HFFc6 (cell line): ENCODE measurements at places on chromosomes 6 and 20.

DNA sequence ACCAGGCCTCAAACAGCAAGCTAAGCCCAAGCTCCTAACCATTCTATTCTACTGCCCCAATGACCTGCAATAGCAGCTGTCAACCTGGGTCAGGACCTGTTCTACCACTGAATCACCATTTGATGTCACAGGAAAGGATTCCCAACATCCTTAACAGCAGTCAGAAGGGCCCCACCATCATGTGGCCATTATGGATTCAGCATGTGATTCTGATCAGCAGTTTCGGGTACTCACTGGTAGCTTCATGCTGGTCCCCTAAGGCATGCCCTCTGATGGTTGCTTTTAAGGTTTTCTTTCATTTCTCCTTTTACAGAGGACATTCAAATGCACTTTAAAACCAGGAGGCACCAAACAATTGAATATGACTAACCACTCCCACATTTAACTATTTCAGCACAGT is 37.3 kb upstream of the MAP7 start:
- no peak for DNase-seq
- peak overlapping the region; percentile 93 for H3K27ac ChIP-seq
- H3K27me3 ChIP-seq: no peaks in the 10 kb centered on the region
- no peak overlapping the region for H3K4me3 ChIP-seq
- H3K36me3 ChIP-seq: peaks cover 52% of the 10 kb centered on the region
- peaks cover 57% of the 10 kb centered on the region for H3K4me1 ChIP-seq

- no peaks in the 10 kb centered on the region for H3K4me1 ChIP-seq
- DNase-seq: peak; percentile 24
- H3K27me3 ChIP-seq: peaks cover 6% of the 10 kb centered on the region
- H3K4me3 ChIP-seq: no peak overlapping the region
Observed at GRCh38 chr6:85015396-85015990, 251.1 kb upstream of the TBX18 start.

- no peaks in the 10 kb centered on the region; the same call in 1 of the 2 replicates for H3K36me3 ChIP-seq
- no peak overlapping the region for H3K4me3 ChIP-seq
- H3K4me1 ChIP-seq: no peaks in the 10 kb centered on the region
- H3K27me3 ChIP-seq: no peaks in the 10 kb centered on the region; the same call in 1 of the 2 replicates
- H3K27ac ChIP-seq: no peak overlapping the region
Observed at GRCh38 chr6:94734751-94735150, 842.6 kb upstream of the MANEA start.

DNA sequence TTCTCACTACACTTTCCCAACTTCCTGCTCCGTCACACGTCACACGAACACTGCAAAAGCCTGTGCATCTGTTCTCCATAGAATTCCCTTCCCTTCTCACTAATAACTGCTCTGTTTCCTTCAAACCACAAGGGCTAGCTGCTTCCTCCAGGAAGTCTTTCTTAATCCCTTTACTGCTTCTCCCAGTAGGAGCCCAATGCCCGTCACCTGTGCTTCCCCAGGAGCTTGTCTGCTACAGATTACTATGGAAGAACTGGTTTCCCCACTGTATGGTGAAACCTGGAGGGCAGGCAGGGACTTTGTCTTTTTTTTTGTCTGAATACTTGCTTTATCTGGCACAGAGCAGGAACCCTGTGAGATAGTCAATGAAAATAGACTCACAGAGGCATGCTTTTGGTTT is 444.7 kb upstream of the MAP3K7 start:
- no peak overlapping the region for H3K27ac ChIP-seq
- DNase-seq: no peak
- H3K27me3 ChIP-seq: no peaks in the 10 kb centered on the region; the same call in 1 of the 2 replicates

GRCh38 chr6:36600564-36601146 is 6.5 kb downstream of the SRSF3 start:
- H3K27ac ChIP-seq: peak overlapping the region; percentile 69
- H3K36me3 ChIP-seq: peaks cover 79% of the 10 kb centered on the region
- no peak for DNase-seq
- H3K27me3 ChIP-seq: peaks cover 7% of the 10 kb centered on the region
- peaks cover 85% of the 10 kb centered on the region for H3K4me1 ChIP-seq
